ENCODE measurements at places on chromosomes 16 and 17. TPM values are rescaled to one million over a fixed set of nuclear protein-coding genes. Genes with fewer than 3 reads are reported as not detected.

C17orf113 gene
- total RNA-seq, result under 0.01 TPM

ACSF2 gene
- total RNA-seq, result 28.5 TPM

KRT33B gene
- 0.30 TPM for total RNA-seq

NAGS gene
- total RNA-seq, result 1.5 TPM

GP2 gene
- total RNA-seq, result not detected

CDH11 gene
- total RNA-seq, result 803 TPM

LRRC37A gene
- total RNA-seq, result 2.6 TPM

DNAH17 gene
- not detected for total RNA-seq

KPNA2 gene
- 36.5 TPM for total RNA-seq

KRTAP4-1 gene
- not detected for total RNA-seq

PRAC2 gene
- total RNA-seq, result not detected
